ENCODE measurements at places on chromosomes 1 and 21.

DNA sequence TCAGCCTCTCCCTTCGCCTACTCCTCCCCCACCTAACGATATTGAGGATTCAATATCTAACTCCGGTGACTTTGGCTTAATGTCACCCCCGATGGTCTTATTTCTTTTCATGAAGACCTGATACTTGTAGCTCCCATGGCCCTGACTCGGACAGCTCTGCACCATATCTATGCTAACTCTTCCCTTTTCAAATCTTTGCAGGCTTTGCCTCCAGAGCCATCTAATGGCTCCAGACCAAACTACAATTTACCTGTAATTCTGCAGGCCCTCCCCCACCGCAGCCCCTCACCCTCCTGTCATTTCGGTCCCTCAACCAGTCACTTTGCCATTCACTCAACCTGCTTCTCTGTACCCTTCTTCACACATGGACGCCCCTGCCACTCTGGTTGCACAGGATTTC is 7.9 kb upstream of the GSTM5 start:
- no peak for DNase-seq

DNA sequence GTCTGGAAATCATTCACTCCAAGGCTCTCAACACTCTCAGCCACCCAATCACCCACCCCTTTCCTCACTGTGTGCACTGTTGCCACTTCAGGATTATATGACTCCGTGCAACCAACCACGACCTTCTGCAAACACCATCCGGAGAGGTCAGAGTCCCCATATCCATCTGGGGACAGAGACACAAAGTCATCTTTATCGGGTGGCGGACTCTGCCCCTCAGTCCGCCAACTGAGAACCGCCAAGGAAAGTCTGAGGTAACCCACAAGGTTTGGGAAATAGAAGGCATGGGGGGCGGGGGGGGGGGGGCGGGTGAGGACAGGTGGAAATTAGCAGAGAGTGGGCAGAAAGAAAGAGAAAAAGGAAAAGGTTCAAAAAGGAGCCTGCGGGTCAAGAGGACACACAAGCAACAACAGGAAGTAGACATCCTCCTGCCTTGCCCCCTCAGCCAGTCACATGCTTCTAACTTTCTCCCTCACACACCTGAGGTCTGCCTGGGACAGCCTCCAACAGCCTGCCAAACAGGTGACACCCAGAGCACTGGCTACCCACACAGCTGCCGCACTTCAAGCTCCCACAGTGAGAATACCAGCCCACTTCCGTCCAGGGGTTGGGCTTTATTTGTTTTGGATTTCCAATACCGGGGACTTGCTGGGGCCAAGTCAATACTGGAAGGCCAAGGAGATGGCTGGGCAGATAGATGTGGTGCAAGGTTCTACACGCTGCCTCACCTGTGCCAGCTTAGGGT is 58.1 kb downstream of the SSBP3 start:
- DNase-seq: no peak

DNA sequence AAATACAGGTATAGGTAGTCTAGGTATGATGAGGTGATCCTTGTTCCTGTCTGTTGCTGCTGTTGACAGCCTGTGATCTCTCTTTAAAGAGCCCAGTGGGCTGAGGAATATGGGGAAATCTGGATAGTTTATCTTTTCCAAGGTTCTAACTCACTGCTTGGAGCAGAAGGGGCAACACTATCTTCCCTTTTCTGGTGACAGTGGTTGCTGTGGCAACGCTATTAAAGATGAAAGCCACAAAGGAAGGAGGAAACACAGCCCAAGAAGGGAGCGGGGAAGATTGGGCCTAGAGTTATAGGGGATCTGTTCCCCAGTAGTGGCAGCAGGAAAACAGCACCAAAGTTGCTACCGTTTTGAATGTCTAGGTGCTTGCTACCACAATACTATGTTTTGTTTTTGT is 8.8 kb downstream of the PCP4L1 start:
- no peak for DNase-seq

DNA sequence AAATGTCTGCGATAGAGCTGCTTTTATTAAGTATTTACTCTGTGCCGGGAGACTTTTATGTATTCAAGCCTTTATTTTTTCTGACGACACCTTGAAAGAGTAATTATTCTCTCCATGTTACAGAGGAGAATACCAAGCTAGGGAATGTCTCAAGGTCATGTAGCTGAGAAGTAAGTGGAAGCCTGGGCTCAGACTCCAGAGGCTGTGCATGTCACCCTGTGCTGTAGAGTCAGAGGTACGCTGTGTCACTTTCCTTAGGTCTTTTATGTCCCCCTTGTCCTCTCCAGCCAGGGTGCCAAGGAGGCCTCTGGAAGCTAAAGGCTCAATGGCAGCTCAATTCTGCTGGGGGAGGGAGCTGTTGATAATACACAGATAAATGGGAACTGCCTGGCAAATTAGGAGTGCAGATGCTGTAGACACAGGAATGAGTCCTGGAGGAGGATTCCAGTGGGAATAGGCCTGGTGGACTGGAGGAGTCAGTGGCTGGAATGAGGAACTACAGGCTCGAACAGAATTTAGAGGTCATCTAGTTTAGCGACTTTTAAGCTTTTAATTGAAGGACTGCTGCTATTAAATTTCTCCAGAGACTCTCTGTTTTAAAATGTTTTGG is 9.3 kb upstream of the IL19 start:
- no peak for DNase-seq

GRCh38 chr1:10802944-10803715 is 6.7 kb upstream of the CASZ1 start:
- DNase-seq: no peak

DNA sequence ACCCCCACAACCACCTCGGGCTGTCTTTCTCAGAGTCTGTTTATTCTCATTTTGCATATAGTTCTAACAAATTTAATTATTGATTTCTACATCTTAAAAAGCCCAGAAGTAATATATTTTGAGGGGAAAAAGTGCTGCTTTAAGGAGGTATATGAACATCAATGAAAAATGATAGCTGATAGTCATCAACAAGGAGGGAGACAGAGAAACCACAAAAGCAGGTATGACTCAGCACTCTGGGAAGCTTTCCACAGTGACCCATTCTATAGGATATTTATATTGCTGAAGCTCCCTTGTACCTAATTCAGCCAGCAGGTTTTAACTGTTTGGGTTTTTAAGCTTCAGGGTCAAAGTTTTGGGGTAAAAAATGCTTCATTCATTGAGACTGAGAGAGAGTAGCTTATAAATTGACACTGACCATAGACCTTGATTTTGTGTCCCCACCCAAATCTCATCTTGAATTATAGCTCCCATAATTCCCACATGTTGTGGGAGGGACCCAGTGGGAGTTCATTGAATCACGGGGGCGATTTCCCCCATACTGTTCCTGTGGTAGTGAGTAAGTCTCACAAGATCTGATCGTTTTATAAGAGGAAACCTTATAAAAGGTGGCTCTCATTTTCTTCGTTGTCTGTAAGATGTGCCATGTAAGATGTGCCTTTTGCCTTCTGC is 27.4 kb downstream of the VANGL1 start:
- no peak for DNase-seq

DNA sequence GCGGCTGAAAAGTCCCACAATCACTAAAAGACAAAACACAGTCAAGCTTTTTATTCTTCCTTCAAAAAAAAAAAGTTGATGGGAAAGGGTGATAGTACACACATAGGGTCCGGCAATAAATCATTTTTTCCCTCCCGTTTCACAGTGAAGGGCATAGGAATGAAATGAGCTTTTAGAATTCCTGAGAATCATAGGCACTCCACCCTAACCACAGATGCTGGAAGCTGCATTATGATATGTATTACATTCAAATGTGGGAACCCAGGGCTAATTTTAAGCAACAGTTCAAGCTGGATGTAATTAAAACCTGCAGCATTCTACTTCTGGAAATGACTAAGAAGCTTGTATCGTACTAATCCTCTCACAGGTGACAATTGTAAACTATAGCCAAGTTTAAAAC is 75.7 kb upstream of the KCNJ15 start:
- no peak for DNase-seq
